Pancreas (tissue), 10 donors: ENCODE measurements at places on chromosomes 7 and 10. TPM values are rescaled to one million over a fixed set of nuclear protein-coding genes. Genes with fewer than 3 reads are reported as not detected.

DNA sequence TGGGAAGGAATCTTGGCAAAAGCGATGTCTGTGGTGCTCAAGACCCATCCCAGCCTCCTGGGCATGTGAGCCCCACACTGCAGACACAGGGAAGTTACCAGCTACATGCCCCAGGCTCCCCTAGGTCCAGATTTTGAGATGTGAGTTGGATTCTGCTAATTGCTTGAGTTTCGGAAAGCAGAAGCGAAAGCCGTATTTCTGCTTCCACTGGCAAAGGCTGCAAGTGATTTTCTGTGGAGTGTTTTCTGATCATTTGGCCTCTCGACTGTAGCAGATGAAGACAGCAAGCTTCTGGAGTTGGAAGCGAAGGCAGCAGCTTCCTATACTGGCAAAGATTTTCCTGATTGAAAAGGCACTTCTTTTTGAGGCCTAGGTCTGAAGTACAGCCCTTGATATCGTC is 29.6 kb downstream of the ANKRD16 start:
- H3K36me3 ChIP-seq: no peaks in the 10 kb centered on the region
- no peak for DNase-seq
- no peaks in the 10 kb centered on the region for H3K27me3 ChIP-seq

DNA sequence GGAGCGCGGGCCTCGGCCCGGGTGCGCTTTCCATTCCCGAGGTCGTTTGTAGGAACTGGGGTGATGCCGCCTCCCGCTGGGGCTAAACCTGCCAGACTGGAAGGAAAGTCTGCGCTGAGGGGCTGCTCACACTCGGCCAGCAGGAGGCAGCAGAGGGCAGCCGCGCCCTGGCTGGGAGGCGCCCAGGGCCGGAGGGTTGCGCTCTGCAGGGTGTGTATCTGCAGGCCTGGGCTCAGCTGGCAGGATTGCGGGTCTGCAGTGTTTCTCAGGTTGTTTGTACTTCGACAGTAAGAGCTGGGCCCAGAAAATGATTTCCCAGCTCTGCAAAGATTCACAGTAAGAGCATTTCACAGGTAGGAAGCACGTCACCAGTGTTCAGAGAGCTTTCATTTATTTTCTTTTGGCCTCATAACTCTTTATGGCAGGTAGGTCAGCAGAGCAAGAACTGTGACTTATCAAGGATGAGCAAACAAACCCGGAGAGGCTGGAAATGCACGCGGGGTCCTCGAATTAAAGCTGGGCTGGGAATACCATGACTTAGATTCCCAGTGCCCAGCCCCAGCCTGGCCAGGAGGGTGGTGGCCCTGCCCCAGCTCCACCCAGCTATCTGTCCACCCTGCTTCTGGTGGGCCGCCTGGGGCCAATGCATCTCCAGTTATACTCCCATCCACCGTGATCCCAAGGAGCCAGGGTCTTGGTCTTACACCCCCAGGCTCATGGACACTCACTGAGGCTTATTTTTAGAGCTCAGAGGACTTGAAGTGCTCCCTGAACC is 15.2 kb upstream of the PPP2R2D start:
- H3K27ac ChIP-seq: no peak overlapping the region
- peak overlapping the region; percentile 10 for H3K4me3 ChIP-seq
- H3K4me1 ChIP-seq: no peaks in the 10 kb centered on the region
- DNase-seq: peak; percentile 94
- H3K36me3 ChIP-seq: no peaks in the 10 kb centered on the region
- no peaks in the 10 kb centered on the region for H3K27me3 ChIP-seq

Gene SCART1
- total RNA-seq: 2.5 TPM

- H3K4me1 ChIP-seq: no peaks in the 10 kb centered on the region
- no peaks in the 10 kb centered on the region for H3K27me3 ChIP-seq
- H3K27ac ChIP-seq: no peak overlapping the region
Measured at GRCh38 chr7:31079824-31080511, 27.9 kb downstream of the ADCYAP1R1 start.

Gene STARD3NL
- 8.4 TPM for total RNA-seq

Gene LRRC4
- 1.6 TPM for total RNA-seq

- H3K27ac ChIP-seq: no peak overlapping the region
- no peak overlapping the region for H3K4me3 ChIP-seq
- DNase-seq: no peak
- H3K4me1 ChIP-seq: no peaks in the 10 kb centered on the region
- no peaks in the 10 kb centered on the region for H3K27me3 ChIP-seq
- H3K36me3 ChIP-seq: no peaks in the 10 kb centered on the region
Measured at GRCh38 chr7:112009081-112009480, 197.1 kb downstream of the DOCK4 start.

DNA sequence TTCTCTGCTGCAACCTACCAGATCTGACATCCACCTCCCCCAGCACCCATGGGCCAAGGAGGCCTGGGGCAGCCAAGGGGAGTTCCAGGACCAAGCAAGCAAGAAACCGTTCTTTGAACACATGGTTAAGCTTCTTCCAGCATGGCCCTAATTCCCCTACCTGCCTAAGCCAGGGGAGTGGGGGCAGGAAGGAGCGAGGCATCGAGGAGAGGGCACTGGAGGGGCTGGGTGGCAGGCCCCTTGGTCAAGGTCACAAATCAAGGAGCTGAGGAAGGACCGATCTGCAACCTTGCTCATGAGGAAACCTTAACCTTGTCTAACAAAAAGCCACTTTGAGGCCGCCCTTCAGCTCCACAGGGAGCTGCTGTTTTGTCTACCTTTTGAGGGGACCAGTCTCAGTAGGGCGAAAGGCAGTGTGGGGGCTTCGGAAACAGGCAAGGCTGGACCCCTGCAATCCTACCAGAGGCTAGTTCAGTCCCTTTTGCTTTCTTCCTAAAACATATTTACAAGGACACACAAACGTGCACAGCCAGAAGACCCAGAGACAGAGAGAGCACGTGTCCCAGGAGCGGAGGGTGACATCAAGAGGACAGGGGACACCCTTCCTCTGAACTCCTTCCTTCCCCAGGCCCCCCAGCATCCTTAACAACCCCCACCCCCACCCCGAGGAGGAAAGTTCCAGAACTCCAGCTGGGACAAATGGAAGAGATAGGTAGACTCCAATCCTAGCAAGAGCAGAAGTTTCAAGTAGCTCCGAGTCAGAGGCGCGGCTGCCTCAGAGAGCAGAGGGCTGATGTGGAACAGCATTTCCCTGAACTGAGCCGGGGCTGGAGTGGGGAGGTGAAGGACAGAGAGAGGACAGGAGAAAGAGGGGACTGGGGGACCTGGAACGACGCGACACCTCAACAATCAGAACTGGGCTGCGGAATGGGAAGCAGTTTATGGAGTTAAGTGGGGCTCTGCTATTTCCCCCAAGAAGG is 28.2 kb downstream of the SPOCK2 start:
- no peak overlapping the region for H3K4me3 ChIP-seq
- peaks cover 23% of the 10 kb centered on the region for H3K4me1 ChIP-seq
- H3K36me3 ChIP-seq: no peaks in the 10 kb centered on the region
- DNase-seq: peak; percentile 31
- no peaks in the 10 kb centered on the region for H3K27me3 ChIP-seq
- H3K27ac ChIP-seq: no peak overlapping the region

DNA sequence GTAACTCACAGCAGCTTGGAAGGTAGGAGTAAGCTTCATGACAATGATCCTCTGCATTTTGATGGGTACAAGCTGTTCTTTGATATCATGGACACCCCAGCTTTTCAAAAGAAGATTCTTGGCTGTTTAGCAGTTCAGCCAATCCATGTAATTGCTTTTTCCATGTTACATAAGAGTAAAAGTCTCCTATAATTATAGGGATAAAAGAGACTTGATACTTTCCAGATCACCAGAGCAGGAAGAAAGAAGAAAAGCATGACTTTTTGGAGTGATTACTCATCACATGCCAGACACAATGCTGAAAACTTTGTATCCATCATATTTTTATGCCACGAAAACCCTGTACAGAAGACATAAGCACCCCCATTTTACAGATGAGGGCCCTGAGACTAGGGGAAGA is 1049.7 kb downstream of the NRG3 start:
- no peak overlapping the region for H3K27ac ChIP-seq
- H3K4me1 ChIP-seq: no peaks in the 10 kb centered on the region
- no peak for DNase-seq
- H3K36me3 ChIP-seq: no peaks in the 10 kb centered on the region

DNA sequence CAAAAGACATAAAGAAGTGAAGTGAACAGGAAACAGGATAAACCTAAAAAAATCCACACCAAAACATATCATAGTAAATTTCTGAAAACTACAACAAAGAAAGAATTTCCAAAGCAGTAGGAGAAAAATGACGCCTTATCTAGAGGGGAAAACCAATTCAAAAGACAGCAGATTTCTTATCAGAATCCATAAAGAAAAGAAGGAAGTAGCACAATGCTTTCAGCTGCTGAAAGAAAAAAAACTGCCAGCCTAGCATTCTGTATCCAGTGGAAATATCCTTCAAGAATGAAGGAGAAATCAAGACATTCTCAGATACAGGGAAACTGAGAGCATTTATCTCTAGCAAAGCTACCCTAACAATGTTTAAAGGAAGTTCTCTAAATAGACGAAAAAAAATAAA is 37.8 kb downstream of the PDLIM1 start:
- H3K4me1 ChIP-seq: peaks cover 5% of the 10 kb centered on the region
- peaks cover 9% of the 10 kb centered on the region for H3K36me3 ChIP-seq
- no peak for DNase-seq
- no peaks in the 10 kb centered on the region for H3K27me3 ChIP-seq
- no peak overlapping the region for H3K4me3 ChIP-seq

Gene MEOX2
- 0.51 TPM for total RNA-seq

DNA sequence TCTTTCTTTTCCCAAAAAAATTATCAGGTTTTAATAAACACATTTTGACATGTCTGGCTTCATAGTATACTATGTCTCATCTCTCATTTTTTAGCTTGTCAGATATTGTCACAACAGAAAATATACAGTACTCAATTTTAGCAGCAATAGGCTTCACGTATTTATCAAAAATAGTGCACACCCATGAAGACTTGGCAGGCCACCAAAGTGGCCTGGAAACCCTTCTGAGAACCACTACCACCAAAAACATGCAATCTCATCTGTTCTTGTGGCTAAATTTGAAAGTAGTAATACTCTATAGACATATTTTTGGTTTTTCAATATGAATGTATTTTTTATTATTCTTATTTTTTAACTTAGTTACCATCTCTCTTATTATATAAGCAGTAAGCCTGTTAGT is 1094.5 kb upstream of the LRRN3 start:
- no peak overlapping the region for H3K4me3 ChIP-seq
- H3K27ac ChIP-seq: no peak overlapping the region
- no peaks in the 10 kb centered on the region for H3K4me1 ChIP-seq
- DNase-seq: no peak
- H3K36me3 ChIP-seq: no peaks in the 10 kb centered on the region

DNA sequence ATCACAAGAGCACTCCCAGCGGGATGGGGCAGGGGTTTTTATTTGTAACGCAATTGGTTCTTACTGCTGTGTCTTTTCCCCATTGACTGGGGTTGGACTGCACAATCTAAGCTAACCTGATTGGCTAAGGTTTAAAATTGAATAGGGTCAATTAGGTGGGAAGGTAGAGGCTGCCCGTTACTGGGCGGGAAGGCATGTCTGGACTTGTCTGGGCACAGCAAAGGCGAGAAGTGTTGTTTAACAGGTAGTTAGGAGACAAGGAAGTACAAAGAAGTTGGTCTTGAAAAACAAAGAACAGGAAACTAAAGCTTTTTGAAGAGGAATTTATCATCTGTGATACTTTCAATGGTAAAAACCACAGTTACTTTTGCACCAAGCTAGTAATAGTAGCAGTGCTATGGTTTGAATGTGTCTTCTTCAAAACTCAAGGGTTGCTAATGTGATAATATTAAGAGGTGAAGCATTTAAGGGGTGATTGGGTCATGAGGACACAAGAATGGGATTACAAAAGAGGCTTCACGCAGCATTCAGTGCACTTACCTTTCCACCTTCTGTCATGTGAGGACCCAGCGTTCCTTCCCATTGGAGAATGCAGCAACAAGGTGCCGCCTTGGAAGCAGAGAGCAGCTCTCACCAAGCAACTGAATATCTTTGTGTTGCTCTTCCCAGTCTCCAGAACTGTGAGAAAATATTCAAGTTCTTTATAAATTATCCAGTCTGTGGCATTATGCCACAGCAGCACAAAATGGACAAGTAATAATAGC is 875.5 kb upstream of the SORCS1 start:
- no peaks in the 10 kb centered on the region for H3K36me3 ChIP-seq
- no peak overlapping the region for H3K4me3 ChIP-seq
- no peaks in the 10 kb centered on the region for H3K27me3 ChIP-seq
- H3K27ac ChIP-seq: no peak overlapping the region
- H3K4me1 ChIP-seq: no peaks in the 10 kb centered on the region

DNA sequence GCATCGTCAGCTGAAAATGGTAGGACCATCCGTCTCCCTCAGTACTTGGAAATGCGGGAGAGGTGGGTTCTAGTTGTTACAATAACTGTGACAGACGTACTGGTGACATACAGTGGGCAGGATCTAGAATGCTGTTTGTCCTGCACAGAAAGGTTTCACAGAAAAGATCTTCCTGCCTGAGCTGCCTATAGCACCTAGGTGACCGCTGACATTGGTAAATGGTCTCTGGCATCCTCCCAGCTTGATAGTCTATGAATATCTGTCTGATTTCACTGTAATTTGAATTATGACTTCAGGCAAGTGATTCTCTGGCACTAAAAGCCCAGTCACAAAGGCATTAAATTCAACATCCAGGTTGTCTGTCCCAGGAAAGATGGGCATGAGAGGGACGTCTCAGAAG is 38.2 kb upstream of the CCDC3 start:
- no peaks in the 10 kb centered on the region for H3K36me3 ChIP-seq
- DNase-seq: no peak
- H3K4me1 ChIP-seq: no peaks in the 10 kb centered on the region
- H3K4me3 ChIP-seq: no peak overlapping the region
- peaks cover 2% of the 10 kb centered on the region for H3K27me3 ChIP-seq

GRCh38 chr7:26156451-26157420 is 4.7 kb downstream of the NFE2L3 start:
- H3K4me3 ChIP-seq: no peak overlapping the region
- DNase-seq: no peak
- no peaks in the 10 kb centered on the region for H3K4me1 ChIP-seq
- no peak overlapping the region for H3K27ac ChIP-seq
- no peaks in the 10 kb centered on the region for H3K27me3 ChIP-seq
- no peaks in the 10 kb centered on the region for H3K36me3 ChIP-seq

Gene DHX32
- total RNA-seq: 25.3 TPM

GRCh38 chr7:2724453-2725177 is 36.6 kb downstream of the AMZ1 start:
- no peaks in the 10 kb centered on the region for H3K4me1 ChIP-seq
- no peak overlapping the region for H3K4me3 ChIP-seq
- DNase-seq: no peak
- peaks cover 6% of the 10 kb centered on the region for H3K36me3 ChIP-seq
- no peaks in the 10 kb centered on the region for H3K27me3 ChIP-seq
